ENCODE measurements at places on chromosomes 12 and 14. TPM values are rescaled to one million over a fixed set of nuclear protein-coding genes. Genes with fewer than 3 reads are reported as not detected.

DNA sequence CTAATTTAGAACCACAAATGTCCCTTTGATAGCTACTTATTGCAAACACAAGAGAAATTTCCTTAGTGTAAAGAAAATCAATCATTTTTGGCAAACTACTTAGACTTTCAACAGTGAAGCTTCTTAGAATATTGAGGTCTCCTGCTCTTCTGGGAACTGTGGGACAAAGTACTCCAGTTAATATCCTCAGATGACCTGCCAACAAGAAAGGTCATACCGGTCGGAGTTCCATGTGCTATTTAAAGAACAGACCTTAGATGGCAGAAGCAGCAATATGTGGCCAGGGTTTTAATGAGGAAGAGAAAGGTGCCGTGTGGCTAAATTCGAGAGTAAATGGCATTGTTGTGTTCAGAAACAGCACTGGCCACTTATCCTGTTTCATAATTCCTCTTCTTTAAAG lies 114.7 kb upstream of the AMIGO2 start:
- H3K27me3 ChIP-seq = peaks cover 1% of the 10 kb centered on the region
- DNase-seq = no peak
- no peak overlapping the region for H3K4me3 ChIP-seq

GRCh38 chr12:65339161-65339560 lies 60.7 kb downstream of the MSRB3 start:
- peaks cover 3% of the 10 kb centered on the region for H3K27me3 ChIP-seq
- no peaks in the 10 kb centered on the region for H3K36me3 ChIP-seq
- no peak for DNase-seq
- H3K4me3 ChIP-seq = no peak overlapping the region
- H3K4me1 ChIP-seq = no peaks in the 10 kb centered on the region
- H3K27ac ChIP-seq = no peak overlapping the region

GRCh38 chr14:93303659-93304058 lies 29.2 kb downstream of the BTBD7 start:
- no peak for DNase-seq
- H3K4me3 ChIP-seq = no peak overlapping the region
- H3K27me3 ChIP-seq = no peaks in the 10 kb centered on the region
- peaks cover 5% of the 10 kb centered on the region for H3K4me1 ChIP-seq

DNA sequence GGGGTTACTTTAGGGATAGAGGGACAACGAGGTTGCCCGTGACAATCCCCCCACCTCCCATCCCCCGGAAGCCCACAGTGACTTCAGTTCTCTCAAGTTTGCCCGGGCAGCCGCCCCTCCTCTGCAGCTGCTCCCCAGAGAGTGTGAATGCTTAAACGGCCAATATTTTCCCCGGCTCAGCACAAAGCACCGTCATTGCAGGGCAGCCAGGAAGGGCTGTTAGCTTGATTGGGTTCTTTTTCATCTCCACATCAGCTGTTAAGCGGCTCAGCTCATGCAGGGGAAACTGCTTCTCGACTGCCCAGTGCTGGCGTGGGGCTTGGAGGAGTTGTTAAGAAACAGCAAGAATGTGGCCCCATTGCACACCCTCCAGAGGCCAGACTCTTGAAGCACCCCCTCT lies 120.5 kb upstream of the NCOR2 start:
- H3K4me1 ChIP-seq = peaks cover 34% of the 10 kb centered on the region
- no peak for DNase-seq
- H3K27me3 ChIP-seq = peaks cover 13% of the 10 kb centered on the region
- H3K27ac ChIP-seq = no peak overlapping the region
- H3K4me3 ChIP-seq = no peak overlapping the region

DNA sequence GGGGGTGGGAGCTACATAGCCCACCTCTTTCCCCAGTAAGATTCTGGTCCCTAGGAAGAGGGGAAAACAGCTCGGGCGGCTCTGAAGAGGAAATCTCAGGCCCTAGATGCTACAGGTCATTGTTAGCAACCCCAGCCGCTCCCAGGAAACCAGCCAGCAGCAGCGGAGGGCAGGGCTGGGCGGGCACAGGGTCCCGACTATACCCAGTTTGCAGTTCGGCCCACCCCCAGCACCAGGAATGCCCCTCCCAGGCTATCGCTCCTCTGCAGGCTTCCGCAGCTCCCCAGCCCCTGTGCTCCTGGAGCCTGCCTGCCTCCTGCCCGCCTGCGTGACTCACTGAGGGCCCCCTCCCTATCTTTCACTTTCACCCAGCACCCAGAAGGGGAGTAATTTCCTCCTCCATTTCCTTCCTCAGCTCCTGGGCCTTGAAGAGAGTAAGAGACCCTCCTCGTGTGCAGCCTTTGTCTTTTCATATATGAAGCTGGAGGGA lies 27.2 kb upstream of the PNMA1 start:
- peaks cover 7% of the 10 kb centered on the region for H3K36me3 ChIP-seq
- no peaks in the 10 kb centered on the region for H3K27me3 ChIP-seq
- H3K4me1 ChIP-seq = peaks cover 62% of the 10 kb centered on the region
- peak; percentile 61 for DNase-seq
- peak overlapping the region; percentile 83 for H3K4me3 ChIP-seq
- peak overlapping the region; percentile 86 for H3K27ac ChIP-seq

DNA sequence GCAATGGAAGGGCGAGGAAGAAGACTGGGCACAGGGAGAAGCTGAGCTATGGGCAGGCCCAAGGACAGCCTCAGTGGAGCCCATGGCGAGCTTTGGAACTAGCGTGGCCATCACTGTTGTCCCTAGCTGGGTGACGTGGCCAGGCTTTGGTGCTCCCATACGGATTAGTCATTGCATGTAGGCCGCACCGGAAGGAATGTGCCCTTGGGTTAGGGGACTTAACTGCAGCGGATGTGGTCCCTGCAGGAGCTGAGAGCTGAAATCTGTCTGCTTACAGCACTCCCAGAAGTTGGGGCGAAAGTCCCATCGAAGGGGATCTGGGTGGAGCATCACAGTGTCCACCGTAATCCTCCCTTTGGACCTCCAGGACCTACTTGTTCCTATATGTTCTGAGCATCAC lies 133.7 kb downstream of the PAPOLA start:
- peaks cover 4% of the 10 kb centered on the region for H3K27me3 ChIP-seq
- DNase-seq = no peak
- H3K4me1 ChIP-seq = no peaks in the 10 kb centered on the region
- no peak overlapping the region for H3K27ac ChIP-seq
- H3K36me3 ChIP-seq = no peaks in the 10 kb centered on the region

GRCh38 chr12:56520048-56520447 lies 1.6 kb upstream of the RBMS2 start:
- DNase-seq = no peak
- H3K36me3 ChIP-seq = no peaks in the 10 kb centered on the region
- no peak overlapping the region for H3K27ac ChIP-seq
- H3K4me3 ChIP-seq = no peak overlapping the region
- H3K27me3 ChIP-seq = no peaks in the 10 kb centered on the region
- H3K4me1 ChIP-seq = peaks cover 28% of the 10 kb centered on the region

- no peak for DNase-seq
- H3K36me3 ChIP-seq = peaks cover 2% of the 10 kb centered on the region
- peak overlapping the region; percentile 58 for H3K27ac ChIP-seq
- H3K4me1 ChIP-seq = peaks cover 38% of the 10 kb centered on the region
- H3K4me3 ChIP-seq = no peak overlapping the region
These were observed 10.2 kb upstream of the RNASE10 start for GRCh38 chr14:20494935-20495766.

GRCh38 chr14:36083317-36083716 lies 93.2 kb downstream of the PTCSC3 start:
- peaks cover 14% of the 10 kb centered on the region for H3K27me3 ChIP-seq
- H3K36me3 ChIP-seq = no peaks in the 10 kb centered on the region
- H3K4me1 ChIP-seq = no peaks in the 10 kb centered on the region
- H3K4me3 ChIP-seq = no peak overlapping the region
- H3K27ac ChIP-seq = no peak overlapping the region

DNA sequence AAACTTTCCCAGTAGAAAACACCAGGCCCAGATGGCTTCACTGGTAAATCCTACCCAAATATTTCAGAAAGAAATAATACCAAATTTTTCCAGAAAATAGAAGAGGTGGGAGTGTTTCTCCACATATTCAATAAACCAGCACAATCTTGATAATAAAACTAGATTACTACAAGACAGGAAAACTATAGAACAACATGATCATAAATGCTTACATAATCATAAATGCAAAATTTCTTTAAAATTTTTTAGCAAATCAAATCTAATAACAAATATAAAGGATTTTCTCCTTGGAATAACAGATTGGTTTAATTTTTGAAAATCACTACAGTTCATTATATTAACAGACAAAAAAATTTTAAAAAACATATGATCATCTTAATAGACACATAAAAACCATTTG lies 294.5 kb downstream of the BCL11B start:
- H3K27me3 ChIP-seq = peaks cover 4% of the 10 kb centered on the region
- no peak for DNase-seq
- peaks cover 6% of the 10 kb centered on the region for H3K4me1 ChIP-seq
- no peak overlapping the region for H3K27ac ChIP-seq

DNA sequence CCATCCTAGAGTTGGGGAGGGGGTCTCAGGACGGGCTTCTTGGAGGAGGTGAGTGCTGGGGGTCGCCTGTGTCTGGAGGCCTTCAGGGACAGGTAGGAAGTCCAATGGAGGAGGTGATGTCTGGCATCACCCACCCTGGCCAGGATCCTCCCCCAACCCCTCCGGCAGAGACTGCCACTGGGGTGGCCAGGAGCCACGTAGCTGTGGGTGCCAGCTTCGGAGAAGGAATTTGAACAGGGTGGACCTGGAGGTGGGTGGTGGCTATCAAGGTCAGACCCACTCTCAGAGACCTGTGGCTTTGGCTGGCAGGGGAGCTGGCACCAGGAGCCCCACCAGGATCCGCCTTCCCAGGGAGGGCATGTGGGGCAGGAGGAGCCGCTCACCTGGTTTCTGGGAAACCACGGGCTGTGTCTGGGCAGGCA lies 9.1 kb downstream of the CEP170B start:
- no peaks in the 10 kb centered on the region for H3K27me3 ChIP-seq
- DNase-seq = no peak
- no peaks in the 10 kb centered on the region for H3K36me3 ChIP-seq
- H3K27ac ChIP-seq = no peak overlapping the region

- no peaks in the 10 kb centered on the region for H3K27me3 ChIP-seq
- no peak overlapping the region for H3K4me3 ChIP-seq
These were observed 164.1 kb downstream of the ATP23 start for GRCh38 chr12:58105225-58106119.

GRCh38 chr12:69238589-69239351 lies 599 bp upstream of the CPSF6 start:
- peaks cover 8% of the 10 kb centered on the region for H3K27me3 ChIP-seq
- peaks cover 41% of the 10 kb centered on the region for H3K4me1 ChIP-seq
- DNase-seq = no peak
- peak overlapping the region; percentile 95 for H3K27ac ChIP-seq
- H3K4me3 ChIP-seq = peak overlapping the region; percentile 88

DNA sequence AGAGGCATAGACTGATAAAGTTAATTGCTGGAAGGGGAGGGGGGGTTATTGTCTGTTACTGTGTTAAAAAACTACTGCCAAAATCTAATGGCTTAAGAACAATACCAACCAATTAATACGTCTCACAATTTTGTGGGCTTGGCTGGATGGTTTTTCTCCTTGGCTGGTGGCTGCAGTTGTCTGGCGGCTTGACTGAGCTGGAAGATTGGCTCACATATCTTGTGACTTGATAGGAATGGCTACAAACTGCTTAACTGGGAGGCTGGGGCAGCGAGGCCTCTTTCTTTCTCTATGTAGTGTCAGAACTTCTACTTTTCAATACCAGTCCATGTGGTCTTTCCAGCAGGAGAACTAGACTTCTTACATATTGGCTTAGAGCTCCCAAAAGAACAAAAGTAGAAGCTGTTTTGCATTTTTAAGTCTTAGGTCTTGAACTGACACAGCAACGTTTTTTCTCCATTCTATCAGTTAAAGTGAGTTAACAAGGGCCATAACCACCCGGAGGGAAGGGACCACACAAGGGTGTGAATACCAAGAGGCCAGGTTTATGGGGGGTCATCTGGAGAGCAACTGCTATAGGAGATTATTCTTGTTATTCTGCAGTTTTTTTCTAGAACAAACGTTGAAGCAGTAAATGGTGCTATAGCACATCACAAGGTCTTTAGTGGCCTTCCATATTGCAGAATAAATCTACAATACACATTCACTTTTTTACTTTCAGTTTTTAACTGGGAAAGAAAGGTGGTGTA lies 46.9 kb downstream of the ZDHHC17 start:
- no peaks in the 10 kb centered on the region for H3K4me1 ChIP-seq
- peaks cover 5% of the 10 kb centered on the region for H3K36me3 ChIP-seq
- DNase-seq = no peak
- no peak overlapping the region for H3K27ac ChIP-seq
- no peak overlapping the region for H3K4me3 ChIP-seq

DNA sequence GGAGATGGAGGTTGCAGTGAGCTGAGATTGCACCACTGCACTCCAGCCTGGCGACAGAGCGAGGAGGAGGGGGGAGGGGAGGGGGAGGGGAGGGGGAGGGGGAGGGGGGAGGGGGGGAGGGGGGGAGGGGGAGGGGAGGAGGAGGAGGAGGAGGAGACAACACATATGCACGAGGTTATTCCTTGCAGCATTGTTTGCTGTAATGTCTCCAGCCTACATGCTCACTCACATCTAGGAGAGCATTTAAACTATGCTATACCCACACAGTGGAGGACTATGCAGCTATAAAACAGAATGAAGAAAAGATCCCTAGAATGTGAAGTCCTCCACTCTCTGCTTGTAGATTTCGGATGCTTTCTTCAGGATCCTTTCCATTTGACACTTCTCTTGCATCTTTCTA lies 3.5 kb upstream of the HIGD1C start:
- H3K36me3 ChIP-seq = peaks cover 1% of the 10 kb centered on the region
- DNase-seq = no peak
- H3K27ac ChIP-seq = peak overlapping the region; percentile 58
- H3K4me1 ChIP-seq = no peaks in the 10 kb centered on the region
- peaks cover 1% of the 10 kb centered on the region for H3K27me3 ChIP-seq

DNA sequence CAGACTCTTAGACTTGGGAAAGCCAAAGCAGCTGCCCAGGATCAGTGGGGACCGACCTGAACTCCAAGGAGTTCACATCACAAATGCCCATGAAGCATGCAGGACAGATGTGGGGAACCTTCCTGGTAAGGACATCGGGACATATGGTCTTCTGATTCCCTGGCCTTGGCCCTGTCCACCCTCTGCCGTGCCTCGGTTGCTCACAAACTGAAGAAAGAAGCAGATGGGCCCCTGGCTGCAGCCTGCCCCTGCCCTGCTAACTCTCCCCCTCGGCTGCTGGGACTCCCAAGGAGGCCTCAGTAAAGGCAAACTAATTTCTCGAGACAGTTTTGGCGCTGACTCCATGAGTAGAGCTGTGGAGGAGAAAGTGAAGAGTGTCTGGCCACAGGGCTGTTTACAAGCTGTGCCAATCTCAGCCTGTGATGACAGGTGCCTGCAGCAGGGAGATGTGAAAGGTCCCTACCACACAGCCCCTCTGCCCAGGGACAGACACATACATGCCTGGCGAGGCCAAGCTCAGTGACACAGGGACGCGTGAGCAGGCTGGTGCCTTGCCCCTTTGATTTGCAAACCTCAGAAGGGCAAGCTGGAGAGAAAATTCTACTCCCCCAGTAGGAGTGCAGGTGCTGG lies 48.6 kb downstream of the ISCA2 start:
- no peak overlapping the region for H3K27ac ChIP-seq
- H3K4me1 ChIP-seq = no peaks in the 10 kb centered on the region
- H3K27me3 ChIP-seq = peaks cover 11% of the 10 kb centered on the region
- no peaks in the 10 kb centered on the region for H3K36me3 ChIP-seq

Gene ALDH1L2
- 1.1 TPM for total RNA-seq

Gene ADSS1
- total RNA-seq = 1.2 TPM

Gene KLRC2
- total RNA-seq = not detected

Gene PLEK2
- 0.57 TPM for total RNA-seq

Gene BMP4
- not detected for total RNA-seq

Gene GYS2
- 0.16 TPM for total RNA-seq

Gene PHETA1
- 2.7 TPM for total RNA-seq

Gene CD4
- total RNA-seq = 311 TPM

Measured in activated T-helper 1 cell treated with anti-CD3 and anti-CD28 coated beads, Interleukin-12 subunit alpha, Interleukin-12 subunit beta, Interleukin-2, Interleukin-4 antibody, amounts not matched to agents 30 ng/mL and 10 ng/mL and 1 ng/mL, durations not matched to agents 14 hours and 24 hours and 36 hours (primary cell).